ENCODE measurements at places on chromosomes 12 and 14.

GRCh38 chr14:74975059-74975810, 19.8 kb upstream of the PGF start:
- no peak for DNase-seq

DNA sequence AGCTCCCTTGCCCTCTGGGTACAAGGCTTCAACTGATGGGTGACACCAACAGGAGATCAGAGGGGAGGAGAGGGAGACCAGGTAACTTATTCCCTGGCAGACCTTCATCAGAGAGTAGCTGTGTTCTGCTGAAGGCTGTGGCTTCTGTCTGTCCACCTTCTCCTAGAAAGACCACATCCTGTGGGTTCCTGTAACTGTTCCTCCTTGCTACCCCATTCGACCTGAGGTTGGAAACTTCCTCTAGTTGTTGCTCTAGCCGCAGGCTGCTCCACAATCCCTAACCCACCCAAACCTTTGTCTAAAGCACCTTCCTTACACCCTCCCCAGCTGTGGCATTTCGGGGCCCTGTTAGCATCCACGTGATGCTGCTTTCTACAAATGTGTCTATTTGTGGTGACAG, 454.2 kb downstream of the DPF3 start:
- DNase-seq: no peak

DNA sequence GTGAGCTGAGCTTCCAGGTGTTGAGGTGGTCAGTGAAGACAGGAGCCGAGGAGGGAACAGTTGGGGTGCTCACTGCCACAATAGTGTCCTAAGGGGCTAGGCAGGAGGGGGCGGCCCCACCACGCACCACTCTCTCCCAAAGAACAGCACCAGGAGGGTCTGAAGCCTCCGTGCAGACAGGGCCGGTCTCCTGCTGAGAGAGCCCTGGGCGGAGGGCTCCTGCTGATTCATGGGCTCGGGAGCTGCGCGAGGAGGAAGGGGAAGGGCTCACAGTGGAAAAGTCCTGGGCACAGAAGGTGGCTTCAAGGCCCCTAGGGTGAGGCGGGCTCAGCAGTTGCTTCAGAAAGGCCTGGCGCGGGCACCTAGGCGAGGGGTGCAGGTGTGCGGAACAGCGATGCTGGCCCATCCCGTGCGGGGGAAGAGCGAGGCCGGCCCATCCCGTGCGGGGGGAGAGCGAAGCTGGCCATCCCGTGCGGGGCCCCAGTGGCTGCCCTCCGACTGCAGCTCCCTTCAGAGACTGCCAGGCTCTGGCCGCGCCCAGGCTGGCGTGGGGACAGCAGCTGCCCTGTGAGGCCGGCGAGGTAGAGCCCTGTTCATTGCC, 176.7 kb downstream of the ADGRD1 start:
- no peak for DNase-seq

DNA sequence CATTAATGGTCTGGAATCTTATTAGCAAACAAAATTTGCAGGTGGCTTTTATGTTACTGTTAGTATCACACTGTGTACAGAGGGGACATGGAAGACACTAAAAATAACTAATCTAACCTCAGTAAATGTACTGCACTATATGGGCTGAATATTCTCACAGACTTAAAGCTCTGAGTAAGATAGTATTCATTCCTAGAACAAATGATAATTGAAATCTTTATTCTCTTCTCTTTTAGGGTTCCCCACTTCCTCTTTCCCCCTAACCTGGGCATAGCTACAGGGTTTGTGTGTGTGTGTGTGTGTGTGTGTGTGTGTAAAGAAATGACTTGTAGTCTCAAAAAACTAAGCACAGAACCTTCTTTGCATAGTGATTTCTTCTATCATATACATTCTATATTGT, 21.4 kb upstream of the HECTD1 start:
- DNase-seq: no peak

DNA sequence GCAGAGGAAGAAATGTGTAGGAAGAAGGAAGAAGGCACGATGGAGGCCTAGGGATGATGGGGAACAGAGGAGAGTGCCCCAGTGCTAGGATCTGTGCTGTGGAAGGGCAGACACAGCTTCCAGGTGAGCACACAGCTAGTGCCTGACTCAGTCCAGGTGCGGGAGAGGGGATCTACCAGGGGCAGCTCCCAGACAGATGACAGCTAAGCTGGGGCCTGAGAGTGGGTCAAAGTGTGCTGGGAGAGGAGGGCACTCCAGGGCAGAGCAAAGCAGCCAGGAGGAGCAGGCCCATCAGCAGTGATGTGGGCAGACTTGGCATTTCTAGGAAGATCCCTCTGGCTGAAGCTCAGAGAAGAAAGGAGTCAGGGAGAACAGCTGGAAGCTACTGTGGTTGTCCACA, 36.7 kb downstream of the LRTM2 start:
- DNase-seq: no peak

DNA sequence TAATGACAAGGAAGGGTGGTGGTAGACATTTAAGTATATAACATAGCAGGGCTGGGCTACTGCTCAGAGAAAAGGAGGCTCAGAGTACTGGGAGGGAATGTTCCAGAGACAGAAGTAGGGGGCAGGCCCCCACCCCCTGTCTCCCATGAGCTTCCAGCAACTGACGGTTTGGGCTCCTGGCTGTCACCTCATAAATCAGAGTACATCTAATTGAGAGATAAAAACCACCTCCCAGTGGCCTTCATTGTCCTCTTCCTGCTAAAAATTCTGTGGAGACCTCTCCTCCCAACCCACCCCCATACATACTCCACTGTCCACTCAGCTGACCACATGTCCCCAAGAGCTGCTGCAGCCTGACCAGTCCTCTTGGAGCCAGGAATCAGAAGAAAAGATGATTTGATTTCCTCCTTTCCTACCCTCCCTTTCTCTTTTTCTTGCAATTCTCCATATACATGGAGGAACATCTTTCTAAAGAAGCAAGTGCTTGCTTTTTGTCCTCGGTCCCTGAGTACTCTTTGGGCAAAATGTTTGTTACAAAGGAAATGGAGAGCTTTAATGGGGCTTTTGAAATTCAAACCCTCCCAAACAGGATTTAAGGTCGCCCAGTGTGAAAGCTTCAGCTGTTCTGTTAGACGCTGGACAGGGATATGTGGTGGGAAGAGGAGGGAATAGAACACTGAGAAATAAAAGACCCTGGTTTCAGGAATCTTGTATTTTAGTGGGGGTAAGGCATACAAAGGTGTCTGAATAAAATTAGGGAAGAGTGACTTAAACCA, 16.4 kb upstream of the KCNA5 start:
- DNase-seq: no peak

GRCh38 chr12:132542661-132543060, 52.7 kb downstream of the FBRSL1 start:
- no peak for DNase-seq
